Occipital lobe (tissue), 3 donors: ENCODE measurements at places on chromosomes 13 and 19.

GRCh38 chr19:30690935-30691818 lies 319.0 kb downstream of the ZNF536 start:
- no peak for DNase-seq

- DNase-seq: no peak
Observed at GRCh38 chr13:27977476-27978300, 8.6 kb upstream of the CDX2 start.

GRCh38 chr13:43293008-43293407 lies 269.6 kb downstream of the DNAJC15 start:
- no peak for DNase-seq

- no peak for DNase-seq
Observed at GRCh38 chr19:24054044-24054935, 32.7 kb upstream of the ZNF254 start.

DNA sequence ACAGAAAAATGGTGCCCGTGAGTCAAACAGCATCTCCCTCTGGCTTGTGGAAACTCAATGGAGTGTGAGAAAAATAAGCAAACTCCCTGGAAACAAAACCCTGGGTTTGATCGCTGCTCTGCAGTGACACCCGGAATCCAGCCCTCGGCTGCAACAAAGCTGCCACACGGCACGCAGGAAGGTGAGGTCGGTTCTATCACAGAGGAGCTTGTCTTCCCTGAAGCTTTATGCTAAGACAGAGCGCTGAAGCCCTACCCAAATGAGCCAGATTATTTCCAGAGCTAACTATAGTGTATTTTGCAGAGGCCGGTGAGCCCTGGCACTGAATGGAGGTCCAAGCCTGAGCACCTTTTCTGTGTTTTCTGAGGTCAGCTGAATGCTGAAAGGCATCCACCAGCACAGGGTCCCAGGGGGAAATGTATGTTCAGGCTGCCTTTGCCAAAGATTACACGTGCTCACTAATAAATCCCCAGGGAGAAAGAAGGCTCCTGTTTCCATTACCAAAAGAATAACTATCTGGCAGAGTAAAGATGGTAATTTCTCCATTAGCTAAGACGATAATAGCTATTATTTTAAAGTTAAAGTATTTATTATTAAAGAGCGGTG lies 77.8 kb downstream of the TSHZ3 start:
- no peak for DNase-seq

GRCh38 chr13:30026093-30026492 lies 175.7 kb upstream of the UBL3 start:
- no peak for DNase-seq

GRCh38 chr13:97786510-97786909 lies 167.0 kb upstream of the IPO5 start:
- DNase-seq: no peak

DNA sequence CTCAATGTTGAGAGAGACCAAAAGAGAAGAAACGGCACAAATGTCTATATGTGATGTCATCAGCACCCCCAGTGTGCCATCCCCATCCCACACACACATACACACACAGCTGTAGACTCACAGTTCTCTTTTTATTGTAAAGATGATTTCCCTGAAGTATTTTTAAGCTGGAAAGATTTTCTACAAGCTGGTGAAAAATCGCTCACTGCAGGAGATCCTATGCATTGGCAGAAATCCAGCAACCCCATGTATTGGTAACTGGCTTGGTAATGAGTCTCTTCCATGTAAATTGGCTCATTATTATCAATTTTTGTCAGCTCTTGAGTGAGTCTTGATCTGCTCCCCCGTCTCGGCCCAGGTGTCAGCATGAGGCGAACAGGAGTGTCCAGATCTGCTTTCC lies 107.1 kb upstream of the UQCRFS1 start:
- no peak for DNase-seq

DNA sequence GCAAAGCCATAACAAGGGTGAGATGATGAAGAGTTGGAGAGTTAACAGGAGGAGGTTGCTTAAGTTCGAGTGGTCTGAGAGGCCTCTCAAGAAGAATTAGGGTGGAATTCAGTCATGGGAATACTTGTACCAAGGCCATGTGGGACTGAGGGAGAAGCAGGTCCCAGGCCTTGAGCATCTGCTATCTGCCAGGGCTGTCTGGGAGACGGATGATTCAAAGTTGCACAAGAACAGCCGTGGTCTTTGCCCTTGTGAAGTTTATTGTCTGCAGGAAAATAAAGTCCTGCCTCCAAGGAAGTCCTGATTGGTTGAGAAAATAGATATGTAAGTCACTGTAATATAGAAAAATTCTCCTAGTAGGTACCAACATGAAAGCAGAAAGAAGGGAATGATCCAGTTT lies 178.8 kb upstream of the RFC3 start:
- DNase-seq: no peak

- no peak for DNase-seq
Observed at GRCh38 chr19:610071-610800, 20.6 kb downstream of the HCN2 start.

DNA sequence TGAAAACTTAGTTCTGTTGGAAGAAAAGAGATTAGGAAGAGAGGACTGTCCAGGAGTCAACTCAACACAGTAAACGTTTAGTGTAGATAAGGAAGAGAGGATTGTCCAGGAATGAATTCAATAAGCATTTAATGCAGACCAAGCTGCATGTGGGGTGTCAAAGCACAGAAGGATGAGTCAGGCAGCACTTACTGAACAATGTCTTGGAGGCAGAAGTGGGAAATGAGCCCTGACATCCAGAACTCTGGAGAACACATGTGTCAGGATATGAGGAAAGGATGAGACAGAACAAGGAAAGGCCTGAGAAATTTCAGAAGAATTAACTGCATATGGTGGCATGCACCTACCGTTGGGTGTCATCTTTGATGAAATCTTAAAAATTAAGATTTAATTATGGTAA lies 429.2 kb upstream of the HTR2A start:
- DNase-seq: no peak

GRCh38 chr13:106573284-106573846 lies 5.4 kb upstream of the ARGLU1 start:
- DNase-seq: no peak

GRCh38 chr13:113245849-113246796 lies 36.7 kb downstream of the CUL4A start:
- DNase-seq: no peak

GRCh38 chr13:108113407-108113806 lies 101.9 kb downstream of the LIG4 start:
- DNase-seq: no peak

DNA sequence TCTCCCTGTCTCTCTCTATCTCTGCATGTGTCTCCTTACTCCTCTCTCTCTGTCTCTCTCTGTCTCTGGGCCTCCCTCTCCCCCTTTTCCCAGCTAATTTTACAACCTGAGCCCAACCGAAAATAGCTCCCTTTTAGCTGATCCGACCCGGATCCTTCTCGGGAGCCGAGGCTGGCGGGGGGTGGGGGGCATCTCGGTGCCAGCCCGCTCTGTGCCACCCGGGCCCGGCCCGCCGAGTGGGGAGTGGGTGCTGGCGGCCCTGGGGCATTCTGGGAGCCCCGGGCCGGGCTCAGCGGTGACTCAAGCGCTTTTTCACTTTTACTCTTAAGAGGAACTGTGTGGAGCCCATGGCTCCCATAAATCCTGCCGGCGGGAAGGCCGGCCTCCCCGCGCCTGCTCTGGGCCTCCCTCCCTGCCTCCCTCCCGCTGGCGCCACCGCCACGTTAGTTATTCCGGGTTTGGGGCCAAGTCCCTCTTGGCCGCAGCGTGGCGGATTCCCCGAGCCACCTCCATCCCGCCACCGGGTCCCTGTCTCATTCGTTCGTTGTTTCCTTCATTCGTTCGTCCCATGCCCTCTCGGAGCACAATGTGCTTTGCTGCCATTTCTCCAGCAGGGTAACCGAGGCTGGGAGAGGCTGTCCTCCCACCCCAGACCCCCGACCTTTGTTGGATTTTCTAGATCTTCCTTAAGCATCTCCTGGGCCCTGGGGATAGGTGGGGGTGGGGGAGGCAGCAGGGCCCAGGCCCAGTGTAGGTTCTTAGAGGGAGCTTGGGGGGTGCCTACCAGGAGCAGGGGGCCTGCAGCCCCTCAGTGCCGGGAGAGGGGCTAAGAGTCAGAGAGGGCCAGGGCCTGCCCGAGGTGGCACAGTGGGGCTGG lies 3.2 kb downstream of the NFIC start:
- no peak for DNase-seq

DNA sequence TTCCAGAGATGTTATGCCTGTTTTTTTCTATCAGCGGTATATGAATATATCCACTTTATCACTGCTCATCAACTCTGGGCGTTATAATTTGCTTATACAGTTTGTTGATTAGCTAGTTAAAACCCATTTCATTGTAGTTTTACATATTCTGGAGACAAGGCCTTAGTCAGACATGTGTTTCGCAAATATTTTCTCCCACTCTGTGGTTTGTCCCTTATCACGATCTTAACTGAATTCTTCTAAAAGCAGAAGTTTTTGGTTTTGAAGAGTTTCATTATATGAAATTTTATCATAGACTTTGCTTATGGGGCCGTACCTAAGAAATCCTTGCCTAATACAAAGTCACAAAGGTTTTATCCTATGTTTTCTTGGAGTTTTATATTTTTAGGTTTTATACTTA lies 84.6 kb downstream of the FRY start:
- DNase-seq: no peak

GRCh38 chr13:43872181-43872580 lies 7.4 kb downstream of the CCDC122 start:
- DNase-seq: no peak

GRCh38 chr19:29079356-29080032 lies 133.5 kb downstream of the UQCRFS1 start:
- DNase-seq: no peak

DNA sequence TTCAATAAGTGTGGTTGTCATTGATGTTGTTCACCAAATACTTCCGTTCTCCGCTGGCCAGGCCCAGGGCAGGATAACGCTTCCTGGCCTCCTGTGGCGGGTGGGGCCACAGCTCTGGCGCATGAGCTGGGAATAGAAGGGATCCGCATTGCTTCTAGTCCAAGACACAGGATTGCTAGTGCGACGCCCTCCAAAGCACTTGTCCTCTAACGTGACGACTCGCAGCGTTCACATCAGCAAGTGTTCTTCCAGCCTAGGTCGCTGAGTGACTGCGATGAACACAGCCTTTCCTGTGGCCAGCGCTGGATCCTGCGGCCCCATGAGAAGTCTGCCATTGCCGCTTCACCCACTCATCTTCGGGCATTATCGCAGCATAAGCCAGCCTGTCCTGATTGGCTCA lies 39.4 kb downstream of the VSTM2B start:
- DNase-seq: no peak

DNA sequence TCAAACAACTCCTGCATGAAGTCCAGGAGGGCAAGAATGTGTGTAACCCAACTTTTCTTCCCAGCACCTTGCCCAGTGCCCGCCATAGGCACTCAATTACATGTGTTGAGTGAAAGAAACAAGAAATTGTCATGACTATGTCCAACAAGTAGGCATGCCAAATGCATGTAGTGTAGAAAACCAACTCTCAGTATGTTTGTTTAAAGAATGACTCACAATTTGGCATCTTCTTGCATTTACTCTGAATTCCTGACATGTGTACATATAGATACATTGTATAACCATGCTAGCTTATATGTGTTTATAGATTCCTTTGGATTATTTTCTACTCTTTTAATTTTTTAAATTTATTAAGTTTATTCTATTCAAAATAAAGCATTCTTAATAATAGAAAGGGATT lies 305.0 kb downstream of the EFNB2 start:
- no peak for DNase-seq

DNA sequence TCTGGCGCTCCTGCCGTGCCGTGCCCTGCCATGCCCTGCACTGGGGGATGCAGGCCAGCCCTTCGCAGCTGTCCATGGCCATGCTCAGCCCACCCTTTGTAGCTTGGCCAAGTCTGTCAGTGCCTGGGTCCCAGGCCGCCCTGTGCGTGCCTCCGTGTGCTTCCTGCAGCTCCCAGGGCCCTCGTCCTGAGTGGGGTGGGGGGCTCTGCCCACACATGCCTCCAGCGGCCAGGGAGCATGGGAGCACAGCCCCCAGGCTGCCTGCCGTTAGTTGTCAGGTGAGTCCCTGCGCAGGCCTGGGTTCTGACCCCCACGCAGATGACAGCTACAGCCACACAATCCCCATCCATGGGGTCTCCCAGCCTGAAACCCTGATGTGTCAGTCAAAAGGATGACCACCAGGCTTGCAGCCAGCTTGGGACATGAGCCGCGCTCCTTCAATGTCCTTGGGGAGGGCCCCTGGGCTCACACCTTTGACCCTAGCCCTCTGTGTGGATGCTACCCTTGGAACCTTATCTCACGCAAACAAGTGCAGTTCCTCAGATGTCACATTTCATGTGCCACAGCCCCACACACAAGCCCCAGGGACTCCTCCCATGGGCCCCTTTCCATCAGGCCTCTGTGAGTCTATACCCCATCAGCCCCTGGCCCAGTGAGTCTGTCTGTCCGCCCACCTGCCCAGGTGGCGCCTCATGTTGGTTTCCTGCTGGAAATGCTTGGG lies 24.5 kb downstream of the TMED1 start:
- DNase-seq: no peak

- no peak for DNase-seq
Observed at GRCh38 chr19:13226983-13227382, 76.8 kb downstream of the IER2 start.

GRCh38 chr13:34419025-34419424 lies 523.0 kb upstream of the NBEA start:
- peak; percentile 18 for DNase-seq

DNA sequence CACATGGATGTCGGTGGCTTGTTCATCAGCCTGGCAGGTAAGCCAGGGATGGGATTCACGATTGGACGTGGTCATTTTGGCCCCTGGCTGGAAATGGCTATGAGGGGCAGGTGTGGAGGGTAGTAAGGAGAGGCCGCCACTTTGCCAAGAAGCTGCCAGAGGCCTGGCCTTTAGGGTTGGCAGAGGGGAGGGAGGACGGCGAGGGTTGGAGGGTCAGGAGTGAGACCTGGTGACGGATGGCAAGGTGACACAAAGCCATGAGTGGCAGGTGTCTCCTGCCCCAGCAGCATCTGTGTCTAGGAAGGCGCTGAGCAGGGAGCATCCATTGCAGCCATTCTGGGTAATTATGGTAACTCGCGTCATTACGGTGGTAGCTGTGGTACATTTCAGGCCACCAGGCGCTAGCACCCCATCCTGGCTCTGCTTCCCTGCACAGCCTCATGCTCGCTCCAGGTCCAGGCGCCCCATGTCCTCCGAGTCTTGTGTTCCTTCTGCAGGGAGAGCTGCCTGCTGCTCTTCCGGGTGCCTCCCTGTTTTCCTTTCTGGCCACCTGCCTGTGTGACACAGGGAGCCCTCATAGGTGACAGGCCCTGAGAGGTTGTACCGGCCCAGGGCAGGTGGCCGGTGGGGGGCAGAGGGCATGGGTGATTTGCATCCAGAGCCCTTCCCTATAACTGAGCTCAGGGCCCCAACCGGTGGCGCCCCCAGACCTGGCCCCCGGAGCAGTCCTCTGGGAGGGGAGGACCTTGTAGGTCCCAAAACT lies 4.2 kb downstream of the SSBP4 start:
- DNase-seq: no peak

DNA sequence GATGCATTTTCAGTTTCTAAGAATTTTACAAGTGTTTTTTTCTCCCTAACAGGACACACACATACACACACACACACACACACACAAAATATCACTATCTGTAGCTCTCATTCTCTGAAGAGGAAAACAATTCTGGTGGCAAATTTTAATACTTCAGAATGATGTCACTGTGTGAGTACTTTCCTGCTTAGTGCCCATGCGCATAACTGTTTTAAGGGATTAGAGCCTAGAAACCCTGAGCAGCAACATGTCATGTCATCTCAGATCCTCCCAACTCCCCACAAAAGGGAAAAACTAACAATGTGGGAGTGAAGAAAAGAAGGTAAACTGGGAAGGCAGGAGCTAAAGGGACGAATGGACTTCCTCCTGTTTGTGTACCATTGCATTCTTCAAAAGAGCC lies 401.2 kb downstream of the SPRY2 start:
- DNase-seq: no peak
